ENCODE measurements at places on chromosomes 2 and 18.

- no peak for DNase-seq
Measured at GRCh38 chr18:45137087-45137419, 456.4 kb downstream of the SETBP1 start.

DNA sequence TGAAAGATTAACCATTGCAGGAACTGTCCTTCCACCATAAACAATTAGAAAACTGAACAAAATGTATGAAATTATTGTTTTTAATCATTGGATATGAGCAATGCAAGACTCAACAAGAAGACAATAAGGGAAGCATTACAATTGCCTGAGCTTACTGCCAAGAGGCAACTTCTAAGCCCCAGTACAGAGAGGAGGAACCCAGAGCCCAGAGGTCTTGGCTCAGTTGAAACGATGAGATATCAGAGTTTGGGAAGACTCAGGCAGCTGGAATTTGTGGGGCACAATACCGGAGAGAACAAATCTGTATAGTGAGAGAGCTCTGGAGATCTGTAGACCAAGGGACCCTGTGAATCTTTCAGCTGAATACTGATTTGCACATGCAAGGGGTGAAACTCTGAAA, 80.6 kb upstream of the ZFP36L2 start:
- no peak for DNase-seq

- DNase-seq = no peak
Measured at GRCh38 chr2:26268213-26268612, 23.5 kb downstream of the HADHB start.

GRCh38 chr2:74646834-74647482, 1.2 kb downstream of the M1AP start:
- DNase-seq = no peak

- DNase-seq = no peak
Measured at GRCh38 chr18:56986829-56987228, 160.1 kb upstream of the BOD1L2 start.

GRCh38 chr2:117698287-117698686, 116.2 kb upstream of the DDX18 start:
- no peak for DNase-seq

DNA sequence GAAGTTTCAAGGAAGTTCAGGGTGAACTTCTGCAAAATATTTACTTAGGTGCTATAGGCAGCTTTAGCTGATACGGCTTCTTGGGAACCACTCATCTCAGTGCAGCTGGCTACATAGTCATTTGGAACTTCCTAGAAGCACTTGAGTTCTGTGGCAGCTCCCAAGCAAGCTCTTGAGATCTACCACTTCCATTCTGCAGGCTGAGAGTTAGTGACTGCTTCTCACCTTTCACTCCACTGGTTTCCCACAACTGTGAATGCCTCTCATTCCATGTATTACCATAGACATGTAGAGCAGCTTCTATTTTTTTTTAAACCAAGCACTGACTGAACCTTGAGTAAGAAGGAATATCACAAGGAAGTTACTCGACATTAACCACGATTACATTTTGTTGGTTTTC, 994.1 kb upstream of the ACVR2A start:
- DNase-seq = no peak

- DNase-seq = no peak
Measured at GRCh38 chr2:9192712-9193111, 13.9 kb upstream of the ASAP2 start.

GRCh38 chr2:168375195-168375798, 80.8 kb upstream of the CERS6 start:
- no peak for DNase-seq

DNA sequence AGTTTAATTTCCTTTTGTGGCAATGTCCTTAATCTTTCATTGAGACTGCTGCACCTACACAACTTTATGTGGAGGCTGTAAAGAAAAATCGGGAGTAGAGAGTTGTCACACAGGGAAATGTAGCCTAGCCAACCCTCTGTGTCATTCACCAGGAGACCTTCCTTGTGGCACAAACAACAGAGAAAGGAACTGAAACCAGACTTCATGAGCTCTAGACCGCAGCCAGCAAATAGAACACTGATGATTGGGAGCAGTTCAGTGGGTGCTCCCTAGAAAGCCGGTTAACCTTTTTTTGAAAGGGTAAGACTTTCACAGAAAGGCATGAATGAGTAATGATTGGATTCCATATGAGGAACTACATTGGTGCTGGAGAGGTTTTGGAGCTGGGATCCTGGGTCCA, 1752.4 kb upstream of the CELF4 start:
- DNase-seq = no peak

GRCh38 chr18:5103286-5103685, 93.8 kb downstream of the AKAIN1 start:
- no peak for DNase-seq

GRCh38 chr18:50057009-50057408, 137.9 kb downstream of the MYO5B start:
- no peak for DNase-seq

DNA sequence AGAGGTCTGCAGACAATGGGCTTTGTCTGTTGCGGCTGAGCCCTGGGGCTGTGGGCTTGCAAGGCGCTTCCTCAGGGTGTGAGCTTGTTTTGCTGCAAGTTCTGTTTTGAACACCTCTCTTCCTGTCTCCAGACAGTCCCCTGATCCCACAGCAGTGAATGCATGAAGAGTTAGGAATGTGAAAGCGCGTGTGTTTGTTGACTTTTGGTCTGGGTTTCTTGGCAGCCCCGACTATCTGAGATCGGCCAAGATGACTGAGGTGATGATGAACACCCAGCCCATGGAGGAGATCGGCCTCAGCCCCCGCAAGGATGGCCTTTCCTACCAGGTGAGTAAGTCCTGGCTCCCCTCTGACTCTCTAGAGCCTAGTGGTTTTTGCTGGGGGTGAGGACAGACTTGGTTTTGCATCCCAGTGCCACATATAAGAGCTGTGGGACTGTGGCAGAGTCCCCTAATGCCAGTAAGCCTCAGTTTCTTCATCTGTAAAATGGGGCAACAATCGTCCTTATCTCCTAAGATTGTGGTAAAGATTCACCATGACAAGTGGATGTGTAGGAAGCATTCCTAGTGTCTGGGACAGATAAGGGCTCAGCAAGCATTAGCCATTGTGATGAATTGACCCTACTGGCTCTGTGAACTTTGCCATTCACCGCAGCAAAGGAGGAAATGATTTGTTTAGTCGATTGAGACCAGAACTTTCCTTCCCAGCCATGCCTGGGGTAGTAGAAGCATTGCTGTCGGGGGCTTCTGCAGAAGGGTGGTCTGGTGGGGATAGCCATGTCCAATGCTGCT, 3.0 kb downstream of the LBH start:
- peak; percentile 72 for DNase-seq

DNA sequence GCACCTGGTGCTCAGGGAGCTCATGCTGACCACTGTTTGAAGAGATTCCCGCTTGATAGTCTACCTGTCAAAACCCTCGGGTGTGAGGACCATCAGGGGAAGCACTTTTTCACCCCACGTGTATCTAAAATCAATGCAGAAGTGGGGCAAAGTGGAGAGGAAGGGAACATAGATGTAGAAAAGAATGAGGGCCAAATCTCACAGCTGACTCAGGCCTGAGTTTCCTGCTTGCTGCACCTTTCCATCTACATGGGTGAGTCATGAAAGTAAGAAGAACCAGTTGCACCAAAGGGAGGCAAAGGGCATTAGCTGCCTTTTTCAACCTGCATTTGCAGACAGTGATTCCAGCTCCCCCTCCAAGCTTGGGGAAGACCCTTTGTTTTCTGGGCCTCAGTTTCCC, 100.2 kb upstream of the MYCN start:
- no peak for DNase-seq

- peak; percentile 72 for DNase-seq
Measured at GRCh38 chr2:111071600-111072171, 49.0 kb upstream of the BCL2L11 start.

- DNase-seq = no peak
Measured at GRCh38 chr18:38402509-38402908, 836.9 kb upstream of the CELF4 start.

DNA sequence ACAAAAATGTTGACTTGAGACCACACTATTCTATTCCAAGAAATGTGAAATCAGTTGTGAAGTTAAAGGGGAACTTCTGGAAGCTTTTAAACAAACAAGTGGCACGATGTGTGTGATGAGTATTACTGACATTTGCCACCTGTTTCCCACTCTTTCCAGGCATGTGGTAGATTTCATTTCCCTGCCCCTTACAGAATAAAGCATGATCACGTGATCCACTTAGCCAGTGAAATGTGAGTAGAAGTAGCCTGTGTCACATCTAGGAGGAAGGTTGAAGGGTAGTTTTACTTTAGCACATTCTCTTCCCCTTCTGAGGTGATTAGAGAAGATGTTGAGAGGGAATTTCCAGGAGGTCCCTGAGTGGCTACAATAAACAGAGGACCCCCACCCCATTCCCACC, 3.8 kb downstream of the COL4A4 start:
- no peak for DNase-seq

DNA sequence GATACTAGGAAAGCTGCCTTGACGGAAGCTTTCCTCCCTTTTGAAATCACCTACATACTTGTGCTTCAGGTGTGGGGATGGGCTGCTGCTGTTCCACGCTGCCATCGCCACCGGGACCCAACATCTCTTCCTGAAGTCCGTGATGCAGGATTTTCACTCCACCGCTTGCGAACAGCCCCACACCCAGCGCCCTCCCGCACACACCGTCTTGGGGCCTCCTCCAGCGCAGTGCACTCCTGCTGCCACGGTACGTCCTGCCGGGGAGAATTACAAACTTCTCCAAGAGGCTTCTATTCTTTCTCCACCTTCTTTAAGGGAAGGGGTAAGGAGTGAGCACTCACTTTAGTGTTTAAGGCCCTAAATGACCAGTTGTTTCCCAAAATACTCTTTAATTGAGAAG, 58.2 kb downstream of the HRH4 start:
- no peak for DNase-seq

DNA sequence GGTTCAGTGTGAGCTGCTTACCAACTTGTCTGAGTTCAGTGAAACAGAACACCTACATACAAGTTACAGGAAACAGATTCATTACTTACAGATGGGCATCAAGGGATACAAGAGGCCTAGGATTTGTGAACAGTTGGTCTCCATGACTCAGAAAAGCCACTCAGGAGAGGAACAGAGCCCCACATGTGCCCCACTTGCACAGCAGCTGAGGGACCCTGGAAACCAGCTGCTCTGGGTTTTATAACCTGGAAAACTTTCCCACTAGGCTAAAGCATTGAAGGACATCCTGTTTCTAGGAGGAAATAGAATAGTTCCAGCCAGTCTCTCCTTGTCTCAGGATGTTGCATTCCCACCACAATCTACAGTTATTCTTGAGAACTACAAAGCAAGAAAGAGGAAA, 530.0 kb downstream of the ZNF804A start:
- no peak for DNase-seq

GRCh38 chr2:197888321-197888720, 83.9 kb downstream of the PLCL1 start:
- no peak for DNase-seq

- peak; percentile 13 for DNase-seq
Measured at GRCh38 chr18:54647176-54647575, 56.1 kb downstream of the DYNAP start.

DNA sequence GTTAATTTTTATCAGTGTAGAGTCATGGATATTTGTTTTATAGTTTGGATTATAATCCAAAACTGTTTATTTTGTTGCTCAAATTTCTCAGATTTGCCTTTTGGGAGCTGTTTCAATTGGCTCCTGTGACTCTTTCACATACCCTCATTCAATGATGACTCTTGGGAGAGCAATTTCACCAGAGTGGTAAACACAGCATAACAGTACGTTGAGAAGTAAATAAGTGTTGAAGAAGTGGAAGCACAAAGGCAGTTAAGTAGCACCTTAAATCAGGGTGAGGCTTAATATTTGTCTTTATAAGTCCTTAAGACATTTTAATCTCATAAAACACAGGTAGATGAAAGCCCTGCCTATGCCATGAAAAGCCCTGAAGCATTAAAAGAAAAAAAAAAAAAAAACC, 17.1 kb upstream of the SLC39A10 start:
- no peak for DNase-seq

GRCh38 chr2:192275632-192276031, 80.9 kb upstream of the TMEFF2 start:
- no peak for DNase-seq

DNA sequence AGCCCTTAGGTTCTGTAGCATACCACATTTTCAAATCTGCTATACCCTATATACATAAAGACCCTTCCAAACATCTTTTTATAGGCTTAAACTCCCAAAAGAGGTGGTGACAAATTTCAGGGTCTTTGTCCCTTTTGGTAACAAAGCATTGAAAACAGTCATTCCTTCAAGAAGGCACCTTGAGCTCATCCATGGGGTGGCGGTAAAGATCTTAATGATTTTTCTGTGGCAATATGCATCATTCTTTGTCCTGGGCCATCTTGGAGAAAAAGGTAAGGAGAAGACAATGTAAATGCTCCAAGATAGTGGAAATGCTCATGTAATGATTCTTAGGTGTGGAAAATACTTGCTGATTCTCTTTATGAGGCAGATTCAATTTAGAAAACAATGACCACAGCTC, 890.5 kb downstream of the CNTNAP5 start:
- no peak for DNase-seq

Data from EL (cell line).